ENCODE measurements at places on chromosomes 1 and 21.

DNA sequence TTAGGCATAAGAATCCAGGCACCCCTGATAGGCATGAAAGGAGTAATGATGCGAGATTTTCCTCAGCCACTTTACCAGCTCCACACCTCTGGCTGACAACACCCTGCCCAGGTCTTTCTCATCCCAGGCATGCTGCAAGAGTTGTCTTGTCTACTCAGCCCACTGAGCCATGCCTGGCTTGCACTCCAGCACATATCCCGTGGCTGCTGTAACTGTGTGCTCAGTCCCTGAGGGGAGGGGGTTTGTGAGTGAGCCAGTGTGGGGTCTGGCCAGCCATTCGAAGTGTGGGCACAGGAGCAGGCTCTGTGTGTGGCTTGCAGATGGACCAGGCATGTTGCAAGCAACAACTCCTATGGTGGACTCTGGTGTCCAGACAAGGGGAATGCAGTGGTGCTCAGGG is 529.6 kb downstream of the ADGRL2 start:
- DNase-seq, result no peak

GRCh38 chr1:42070996-42071395 is 82.2 kb upstream of the GUCA2B start:
- DNase-seq, result no peak

- DNase-seq, result no peak
Observed at GRCh38 chr21:15274701-15275485, 210.1 kb upstream of the NRIP1 start.

DNA sequence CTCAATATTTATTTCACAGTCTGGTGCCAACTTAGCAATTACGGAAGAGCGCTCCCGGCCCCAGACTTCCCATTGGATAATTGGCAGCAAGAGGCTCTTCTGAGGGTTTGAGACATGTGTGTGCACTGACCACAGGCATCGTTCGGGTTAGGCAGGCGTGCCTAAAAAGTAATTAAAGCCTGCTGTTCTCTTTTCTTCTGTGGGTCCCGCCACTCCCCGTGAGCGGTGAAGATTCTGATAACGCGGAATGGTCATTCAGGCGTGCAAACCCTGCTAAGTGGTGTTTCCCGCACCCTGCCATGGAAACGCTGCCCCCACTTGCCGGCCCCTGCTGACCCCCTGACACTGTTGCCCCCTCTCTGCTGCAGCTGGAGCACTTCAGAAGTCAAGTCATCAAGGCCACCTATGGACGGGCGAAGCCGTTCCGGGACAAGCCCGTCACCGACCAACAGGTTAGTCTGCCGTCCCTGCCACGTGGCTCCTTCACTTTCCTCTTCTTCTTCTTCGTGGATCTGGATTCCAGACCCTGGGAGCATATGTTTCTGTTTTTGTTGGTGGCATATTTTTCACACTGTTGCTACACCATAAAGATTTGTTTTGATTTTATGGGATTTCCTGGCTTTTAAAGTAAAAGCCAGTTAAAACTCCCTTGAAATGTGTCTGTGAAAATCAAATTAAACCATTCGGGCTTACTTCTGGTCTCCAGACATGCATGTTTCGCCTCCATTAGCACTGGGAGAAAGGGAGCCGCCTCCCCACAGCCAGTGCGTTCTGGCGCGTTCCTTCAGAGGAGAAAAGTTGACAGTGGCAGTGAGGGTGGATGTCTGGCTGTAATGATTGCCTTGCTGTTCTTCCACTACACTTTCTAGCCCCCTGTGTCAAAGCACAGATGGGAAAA is 79.9 kb downstream of the FHAD1 start:
- DNase-seq, result no peak

GRCh38 chr21:38183961-38184360 is 72.8 kb upstream of the KCNJ15 start:
- DNase-seq, result no peak

DNA sequence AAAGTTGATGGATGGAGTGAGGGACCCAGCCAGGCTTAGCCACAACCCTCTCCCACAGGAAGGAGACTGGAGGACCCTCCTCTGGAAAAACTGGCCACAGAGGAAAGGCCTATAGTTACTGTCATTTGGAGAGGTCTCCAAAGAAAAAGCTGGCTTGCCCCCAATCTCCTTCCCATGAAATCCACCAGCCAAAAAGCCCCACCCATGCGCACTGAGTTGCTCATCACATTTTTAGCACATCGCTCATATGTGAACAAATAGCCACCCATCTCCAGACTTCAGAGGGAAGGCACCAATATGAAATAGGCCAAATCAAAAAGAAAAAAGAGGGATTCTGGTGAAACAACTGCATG is 36.9 kb upstream of the QSOX1 start:
- no peak for DNase-seq

GRCh38 chr1:224406216-224406615 is 28.4 kb downstream of the WDR26 start:
- no peak for DNase-seq

Measured in cerebellar nuclear complex (tissue), 1 donor.